NCI-H1417 treated with DMSO at 0.1 percent for 48 hours (cell line): ENCODE measurements at places on chromosomes 13 and 19.

GRCh38 chr13:87607266-87607665, 63.9 kb upstream of the SLITRK5 start:
- DNase-seq = no peak

- DNase-seq = no peak
Measured at GRCh38 chr19:41302624-41303351, 7.2 kb upstream of the CCDC97 start.

DNA sequence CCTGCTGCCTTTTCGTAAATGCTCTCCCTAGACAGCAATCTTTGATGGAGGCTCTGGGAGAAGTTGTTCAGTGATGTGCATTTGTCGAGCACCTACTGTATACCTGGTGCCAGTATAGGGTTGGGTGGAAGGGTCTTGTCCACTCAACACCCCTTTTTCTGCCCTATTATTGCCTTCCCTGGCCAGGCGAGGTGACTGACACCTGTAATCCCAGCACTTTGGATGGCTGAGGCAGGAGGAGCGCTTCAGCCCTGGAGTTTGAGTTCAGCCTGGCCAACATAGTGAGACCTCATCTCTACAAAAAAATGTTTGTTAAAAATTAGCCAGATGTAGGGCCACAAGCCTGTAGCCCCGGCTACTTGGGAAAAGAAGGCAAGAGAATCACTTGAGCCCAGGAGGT, 49.3 kb downstream of the NFIC start:
- DNase-seq = no peak

DNA sequence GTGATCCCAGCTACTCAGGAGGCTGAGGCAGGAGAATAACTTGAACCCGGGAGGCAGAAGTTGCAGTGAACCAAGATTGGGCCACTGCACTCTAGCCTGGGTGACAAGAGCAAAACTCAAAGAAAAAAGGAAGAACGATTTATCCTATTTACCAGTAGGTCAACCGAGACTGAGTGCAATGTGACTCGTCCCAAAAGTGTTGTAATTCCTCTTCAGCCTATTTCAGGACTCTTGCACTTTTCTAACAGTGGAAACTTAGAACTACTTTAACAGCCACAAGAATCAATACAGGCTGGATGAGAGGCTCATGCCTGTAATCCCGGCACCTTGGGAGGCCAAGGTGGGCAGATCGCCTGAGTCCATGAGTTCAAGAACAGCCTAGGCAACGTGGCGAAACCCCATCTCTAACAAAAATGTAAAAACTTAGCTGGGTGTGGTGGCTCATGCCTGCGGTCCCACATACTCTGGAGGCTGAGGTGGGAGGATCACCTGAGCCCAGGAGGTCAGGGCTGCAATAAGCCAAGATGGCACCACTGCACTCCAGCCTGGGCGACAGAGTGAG, 4.3 kb upstream of the NR1H2 start:
- DNase-seq = no peak

DNA sequence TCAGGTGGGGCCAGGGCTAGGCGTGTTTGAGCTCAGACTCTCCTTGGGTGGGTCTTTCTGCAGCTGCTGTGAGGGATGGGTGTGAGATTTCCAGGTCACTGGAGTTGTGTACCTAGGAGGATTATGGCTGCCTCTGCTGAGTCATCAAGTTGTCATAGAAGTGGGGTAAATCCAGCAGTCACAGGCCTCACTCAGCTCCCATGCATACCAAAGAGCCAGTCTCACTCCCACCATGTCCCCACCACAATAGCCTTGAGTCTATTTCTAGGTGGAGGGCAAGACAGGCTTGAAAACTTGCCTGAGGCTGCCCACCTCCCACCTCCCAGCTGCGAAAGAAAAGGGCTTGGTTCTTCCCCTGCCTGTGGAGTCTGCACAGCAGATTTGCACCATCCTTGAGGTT, 194.0 kb upstream of the PCDH17 start:
- DNase-seq = no peak

DNA sequence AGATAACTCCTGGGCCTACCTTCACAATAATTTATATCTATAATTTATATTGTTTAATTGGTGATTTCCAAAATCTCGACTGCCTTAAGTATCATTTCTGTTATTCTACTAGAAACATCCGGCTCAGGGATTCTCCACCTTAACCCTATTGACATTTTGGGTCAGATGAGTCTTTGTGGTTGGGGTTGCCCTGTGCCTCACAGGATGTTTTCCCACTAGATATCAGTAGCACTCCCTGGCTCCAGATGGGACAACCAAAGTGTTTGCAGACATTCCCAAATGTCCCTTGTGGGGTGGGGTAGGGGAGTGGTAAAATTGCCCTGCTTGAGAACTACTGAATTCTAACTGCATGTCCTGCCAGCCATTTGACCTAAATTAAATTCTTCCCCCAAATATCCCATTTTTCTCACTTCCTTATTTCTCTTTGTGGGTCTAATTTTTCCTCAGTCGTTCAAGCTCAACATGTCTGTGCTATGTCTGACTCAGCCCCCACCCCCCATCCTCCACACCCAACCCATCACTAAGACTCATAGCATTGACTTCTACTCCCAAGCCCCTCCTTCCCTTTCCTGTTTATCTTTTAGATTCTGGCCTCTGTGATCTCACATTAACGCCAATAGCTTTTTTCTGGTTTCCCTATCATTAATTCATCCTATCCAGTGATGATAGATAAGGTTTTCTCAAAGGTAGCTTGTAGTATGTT, 545.1 kb downstream of the EFNB2 start:
- no peak for DNase-seq

DNA sequence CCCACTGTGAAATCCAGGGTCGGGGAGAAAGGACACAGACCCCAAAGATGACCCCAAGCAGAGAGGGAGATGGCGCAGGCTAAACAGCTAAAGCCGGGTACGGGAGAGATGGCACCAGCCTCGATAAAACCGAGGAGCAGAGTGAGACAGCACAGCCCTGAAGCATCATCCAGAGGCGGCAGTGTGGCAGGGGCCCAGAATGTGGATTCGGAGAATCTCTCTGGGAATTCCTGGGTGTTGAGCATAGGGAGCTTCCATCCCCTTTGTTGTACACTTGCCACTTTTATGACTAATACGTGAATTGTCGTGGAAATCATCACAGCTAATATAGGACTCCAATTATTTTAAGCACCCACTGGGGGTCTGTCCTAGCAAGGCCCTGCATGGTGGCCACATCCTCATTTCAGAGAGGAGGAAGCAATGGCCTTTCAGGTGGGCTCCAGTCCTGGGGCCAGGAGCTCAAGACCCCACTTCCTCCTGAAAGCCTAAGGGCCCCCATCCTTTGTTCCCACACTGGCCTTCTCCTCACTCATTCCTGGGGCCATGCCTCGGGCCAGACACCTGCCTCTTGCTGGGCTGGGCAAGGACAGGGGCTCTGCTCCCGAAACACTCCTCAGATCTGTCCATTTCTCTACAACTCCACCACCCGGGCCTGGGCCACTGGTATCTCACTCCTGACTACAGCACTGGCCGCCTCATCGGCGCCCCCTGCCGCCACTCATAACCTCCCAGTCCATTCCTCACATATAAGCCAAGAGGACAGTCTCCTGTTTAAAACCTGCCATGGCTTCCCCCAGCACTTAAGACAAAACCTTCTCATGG, 29.3 kb upstream of the ATP1A3 start:
- no peak for DNase-seq

DNA sequence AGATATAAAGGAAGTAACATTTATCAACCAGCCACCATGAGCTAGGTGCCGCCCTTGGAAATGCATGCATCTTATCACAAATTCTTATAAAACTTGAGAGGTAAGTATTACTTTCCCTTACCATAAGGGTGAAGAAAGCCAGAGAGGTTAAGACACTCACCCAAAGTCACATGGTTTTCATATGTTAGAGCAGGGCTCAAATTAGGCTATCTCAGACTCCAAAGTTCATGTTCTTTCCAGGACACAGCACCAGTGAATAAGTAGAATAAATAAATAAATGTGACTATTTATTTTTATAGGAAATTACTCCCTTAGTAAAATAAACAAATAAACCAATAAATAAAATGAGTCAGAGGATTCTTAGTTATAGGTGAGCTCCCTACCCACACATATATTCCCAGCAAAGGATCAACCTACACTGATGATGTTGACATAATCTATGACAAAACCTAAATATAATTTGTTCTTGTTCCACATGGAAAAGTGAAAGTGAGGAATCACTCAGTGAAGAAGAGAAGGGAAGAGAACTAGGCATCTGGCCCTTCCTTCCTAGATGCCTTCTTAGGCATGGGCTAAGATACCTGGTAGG, 27.2 kb downstream of the SPRY2 start:
- no peak for DNase-seq

DNA sequence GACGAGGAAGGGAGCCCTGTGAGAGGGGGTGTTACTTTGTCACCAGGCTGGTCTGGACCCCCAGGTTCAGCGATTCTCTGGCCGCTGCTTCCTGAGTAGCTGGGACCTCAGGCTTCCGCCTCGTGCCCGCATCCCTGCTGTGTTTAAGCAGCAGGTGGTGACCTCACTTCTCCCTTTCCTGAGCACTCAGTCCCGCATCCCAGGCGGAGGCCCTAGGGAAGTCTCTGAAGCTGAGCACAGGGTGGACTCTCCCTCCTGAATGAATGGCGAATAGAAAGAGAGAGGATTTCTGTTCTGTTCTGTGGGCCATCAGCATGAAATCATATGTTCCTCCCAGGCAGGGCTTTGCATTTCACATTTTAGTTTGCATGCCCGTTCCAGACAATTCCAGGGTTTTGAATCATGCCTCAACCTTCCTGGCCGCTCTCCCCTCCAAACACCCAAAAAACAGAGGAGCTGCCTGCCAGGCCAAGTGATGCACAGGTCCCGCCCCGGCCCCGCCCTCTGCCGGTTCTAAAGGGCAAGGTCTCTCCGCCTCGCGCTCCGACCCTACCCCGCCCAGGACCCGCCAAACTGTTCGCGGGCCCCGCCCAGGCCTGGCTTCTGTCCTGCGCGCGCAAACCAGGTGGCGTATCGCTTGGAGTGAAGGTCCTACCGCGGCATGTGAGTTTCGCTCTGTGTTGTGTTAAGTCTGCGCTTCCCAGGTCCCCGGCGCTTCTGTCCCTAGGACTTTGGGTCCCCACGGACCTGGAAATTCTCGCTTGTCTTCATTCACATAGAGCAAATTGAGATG, 35.1 kb upstream of the ZNF808 start:
- no peak for DNase-seq

GRCh38 chr13:65605396-65605795, 1624.7 kb downstream of the PCDH9 start:
- DNase-seq = no peak

DNA sequence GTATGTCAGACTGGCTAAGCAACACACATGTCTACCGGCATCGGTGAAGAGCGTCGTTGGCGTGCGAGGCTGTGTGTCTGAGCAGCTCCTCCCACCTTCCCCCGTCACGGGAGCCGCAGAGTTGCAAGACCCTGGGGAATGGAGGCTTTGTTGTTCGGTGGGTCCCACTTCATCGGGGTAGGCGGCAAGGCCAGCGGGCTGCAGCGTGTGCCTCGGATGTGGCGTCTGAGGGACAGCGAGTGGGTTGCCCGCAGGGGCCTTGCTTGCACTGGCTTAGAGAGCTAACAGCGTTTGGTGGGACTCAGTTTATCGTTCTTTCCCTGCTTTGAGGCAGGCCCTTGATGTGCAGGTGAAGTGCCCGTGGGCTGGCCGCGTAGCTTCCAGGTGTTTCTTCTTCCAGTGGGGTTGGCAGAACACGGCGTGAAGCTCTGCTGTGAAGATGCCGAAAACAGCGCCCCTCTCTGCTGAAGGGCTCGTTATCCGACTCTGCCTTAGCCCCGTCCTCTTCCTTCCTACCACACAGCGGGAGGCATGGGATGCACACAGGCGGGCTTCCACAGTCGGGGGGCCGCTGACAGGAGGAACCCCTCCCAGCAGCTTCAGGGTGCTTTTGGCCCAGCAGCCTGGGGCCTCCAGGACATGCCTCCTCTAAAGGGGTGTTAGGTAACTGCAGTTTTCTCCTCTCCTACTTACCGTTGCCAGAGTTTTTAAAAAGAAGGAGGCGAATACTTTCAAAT, 85.2 kb downstream of the ATP11A start:
- DNase-seq = no peak

GRCh38 chr13:73335210-73335609, 276.4 kb downstream of the KLF5 start:
- DNase-seq = no peak

DNA sequence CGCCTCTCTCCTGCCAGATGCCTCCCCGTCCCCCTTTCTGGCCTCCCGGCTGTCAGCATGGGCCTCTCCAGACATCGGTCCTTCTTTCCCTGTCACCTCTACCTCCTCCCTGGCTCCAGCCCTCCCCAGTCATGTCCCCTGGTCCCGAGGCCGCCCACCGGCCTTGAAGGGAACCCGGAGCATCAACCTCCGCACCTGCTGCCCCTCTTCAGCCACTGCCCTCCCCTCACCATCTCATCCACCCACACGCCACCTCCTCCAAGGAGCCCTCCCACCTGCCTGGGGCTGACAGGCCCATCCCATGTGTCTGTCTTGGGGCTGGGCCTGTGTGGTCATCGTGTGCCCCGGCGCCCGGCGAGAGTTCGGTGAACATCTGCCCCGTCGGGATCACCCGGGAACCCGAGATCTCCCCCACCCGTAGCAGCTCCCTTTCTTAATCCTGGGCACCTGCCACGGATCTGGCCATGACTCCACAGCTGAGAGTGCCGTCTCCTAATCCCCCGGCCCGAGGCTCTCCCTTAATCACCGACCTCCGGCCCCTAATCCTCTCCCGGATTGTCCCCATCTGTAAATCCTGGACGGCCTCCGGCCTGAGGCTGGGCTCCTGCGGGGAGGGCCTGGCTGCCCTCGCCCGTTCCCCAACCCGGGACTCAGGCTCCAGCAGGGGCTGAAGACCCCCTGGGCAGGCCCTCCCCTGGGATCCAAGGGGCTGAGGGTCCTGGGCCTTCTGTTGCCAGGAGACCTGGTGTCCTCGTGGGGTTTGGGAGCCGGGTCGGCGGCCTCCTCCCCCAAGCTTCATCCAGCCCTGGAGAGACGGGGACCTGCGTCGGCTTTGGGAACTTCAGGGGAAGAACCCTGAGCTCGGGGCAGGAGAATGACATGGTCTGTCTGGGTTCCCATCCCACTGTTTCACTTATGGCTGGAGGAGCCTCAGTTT, 5.9 kb downstream of the HCN2 start:
- DNase-seq = no peak

DNA sequence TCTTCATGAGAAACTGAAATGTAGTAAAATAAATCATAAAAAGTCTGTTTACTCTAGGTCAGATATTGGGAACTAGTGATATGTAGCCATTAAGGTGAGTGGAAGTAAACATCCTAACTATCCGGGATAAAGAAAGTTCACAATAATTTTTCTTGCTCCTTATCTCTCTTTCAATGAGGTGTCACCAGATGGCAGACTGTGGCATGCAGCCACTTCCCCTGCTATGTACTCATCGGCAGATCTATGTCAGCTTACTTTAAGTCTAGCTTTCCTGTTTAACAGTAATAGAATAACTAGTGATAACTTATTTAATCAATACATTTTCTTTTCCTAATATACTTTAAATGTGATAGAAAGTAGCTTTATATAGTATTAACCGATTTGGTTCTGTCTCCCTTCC, 181.9 kb downstream of the NDFIP2 start:
- DNase-seq = no peak

GRCh38 chr13:101085551-101085950, 330.8 kb downstream of the NALCN start:
- DNase-seq = no peak
